ENCODE measurements at places on chromosomes 3 and 15.

DNA sequence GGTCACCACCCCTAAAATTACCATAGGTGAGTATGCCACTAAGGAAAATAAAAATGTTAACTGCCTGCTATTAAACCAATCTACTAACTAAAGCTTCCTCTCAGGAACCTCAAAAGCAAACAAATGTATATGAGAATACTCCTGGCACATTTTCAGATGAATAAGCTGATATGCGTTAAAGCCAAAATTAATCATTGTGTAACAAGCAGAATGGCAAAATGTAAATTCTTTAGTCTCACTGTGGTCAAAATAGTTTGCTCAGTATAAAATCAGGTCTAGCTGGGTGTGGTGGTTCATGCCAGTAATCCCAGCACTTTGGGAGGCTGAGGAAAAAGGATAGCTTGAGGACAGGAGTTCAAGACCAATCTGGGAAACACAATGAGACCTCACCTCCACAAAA is 53.6 kb downstream of the SUMF1 start:
- DNase-seq: no peak

DNA sequence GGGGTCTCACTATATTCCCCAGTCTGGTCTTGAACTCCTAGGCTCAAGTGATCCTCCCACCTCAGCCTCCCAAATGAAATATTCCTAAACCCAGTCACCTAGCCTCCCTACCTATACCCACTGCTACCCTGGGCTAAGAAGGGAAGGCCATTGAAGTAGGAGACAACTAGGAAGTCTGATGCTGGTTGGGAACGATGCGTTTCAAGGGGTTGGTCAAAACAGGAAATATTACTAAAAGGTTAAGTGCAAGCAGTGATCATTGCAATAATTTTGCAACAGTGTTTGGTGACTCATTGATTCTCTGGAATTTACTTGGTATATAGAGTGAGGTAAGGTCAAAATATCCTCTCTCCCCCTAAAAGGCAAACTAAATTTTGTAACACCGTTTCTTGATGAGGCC is 4.6 kb upstream of the UQCRC1 start:
- no peak for DNase-seq

- DNase-seq: no peak
Observed at GRCh38 chr15:31468911-31469785, 142.5 kb downstream of the KLF13 start.

DNA sequence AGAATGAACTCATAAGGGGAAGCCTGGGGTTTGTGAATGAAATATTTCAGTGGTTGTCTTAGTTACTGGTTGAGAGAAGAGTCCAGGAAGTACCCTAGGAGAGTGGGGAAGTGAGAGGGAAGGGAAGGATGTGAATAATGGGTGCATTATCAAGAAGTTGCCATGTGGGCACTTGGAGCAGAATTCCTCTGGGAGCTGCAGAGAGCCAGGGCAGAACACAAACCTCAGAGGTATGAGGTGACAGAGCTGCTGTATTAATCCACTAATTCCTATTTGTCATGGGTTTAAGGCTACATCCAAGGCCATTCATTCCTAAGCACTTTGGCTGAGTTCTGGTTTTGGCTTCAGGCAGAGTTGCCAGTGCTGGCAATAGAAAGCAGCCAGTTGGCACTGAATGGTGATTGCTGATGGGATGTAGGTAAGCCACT is 29.0 kb downstream of the NDUFB4 start:
- no peak for DNase-seq

- DNase-seq: no peak
Observed at GRCh38 chr3:13301286-13301987, 118.7 kb downstream of the NUP210 start.

DNA sequence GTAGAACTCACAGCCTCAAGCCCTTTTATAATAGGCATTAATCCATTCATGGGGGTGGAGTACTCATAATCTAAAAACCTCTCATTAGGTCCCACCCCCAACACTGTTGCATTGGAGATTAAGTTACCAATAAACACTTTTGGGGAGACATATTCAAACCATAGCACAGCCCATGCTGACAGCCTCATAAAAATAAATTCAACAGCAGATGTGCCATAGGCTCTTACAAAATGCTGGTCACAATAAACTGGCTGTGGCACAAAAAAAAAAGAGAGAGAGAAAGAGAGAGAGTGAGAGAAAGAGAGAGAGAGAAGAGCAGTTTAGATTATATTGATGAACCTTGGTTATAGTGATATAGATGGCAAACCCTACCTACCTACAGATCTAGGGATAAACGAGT is 1000.9 kb downstream of the TUSC7 start:
- DNase-seq: no peak

DNA sequence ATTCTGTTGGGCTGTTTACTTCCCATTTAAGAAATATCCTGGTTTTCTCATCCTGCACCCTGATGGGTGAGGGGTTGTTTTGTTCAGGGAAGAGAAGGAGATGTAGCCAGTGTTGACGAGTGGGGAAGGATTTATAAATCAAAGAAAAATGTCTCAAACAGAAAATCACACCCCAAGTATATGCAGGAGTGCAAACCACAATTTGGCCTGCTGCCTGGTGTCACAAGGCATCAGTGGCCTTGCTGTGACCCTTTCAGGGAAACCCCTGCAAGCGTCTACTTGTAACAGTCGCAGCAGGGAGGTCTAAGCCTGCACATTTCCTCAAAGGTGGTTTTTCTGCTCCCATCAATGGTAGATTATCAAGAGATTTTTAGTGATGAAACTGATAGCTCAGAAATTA is 132.6 kb upstream of the LRRN1 start:
- no peak for DNase-seq

- DNase-seq: no peak
Observed at GRCh38 chr3:168330983-168331382, 235.3 kb upstream of the GOLIM4 start.

- no peak for DNase-seq
Observed at GRCh38 chr3:195537995-195538394, 5.1 kb downstream of the PPP1R2 start.

DNA sequence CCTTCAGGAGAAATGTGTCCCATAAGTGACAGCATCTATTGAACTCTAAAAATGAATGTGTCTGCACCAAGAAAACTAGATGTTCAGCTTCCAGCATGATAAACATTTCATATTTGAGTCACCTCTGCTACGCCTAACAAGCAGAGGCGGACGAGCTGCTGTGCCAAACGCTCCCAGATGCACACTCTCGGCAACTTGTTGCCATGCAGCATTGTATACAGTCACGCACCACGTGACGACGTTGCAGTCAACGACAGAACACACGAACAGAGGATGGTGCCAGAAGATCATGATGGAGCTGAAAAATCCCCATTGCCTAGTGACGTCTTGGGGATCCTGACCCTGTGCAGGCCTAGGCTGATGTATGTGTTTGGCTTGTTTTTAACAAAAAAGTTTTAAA is 137.5 kb downstream of the XXYLT1 start:
- DNase-seq: no peak

- no peak for DNase-seq
Observed at GRCh38 chr3:9271903-9272302, 22.5 kb upstream of the SRGAP3 start.

GRCh38 chr3:151395806-151396205 is 11.3 kb upstream of the P2RY12 start:
- DNase-seq: no peak

DNA sequence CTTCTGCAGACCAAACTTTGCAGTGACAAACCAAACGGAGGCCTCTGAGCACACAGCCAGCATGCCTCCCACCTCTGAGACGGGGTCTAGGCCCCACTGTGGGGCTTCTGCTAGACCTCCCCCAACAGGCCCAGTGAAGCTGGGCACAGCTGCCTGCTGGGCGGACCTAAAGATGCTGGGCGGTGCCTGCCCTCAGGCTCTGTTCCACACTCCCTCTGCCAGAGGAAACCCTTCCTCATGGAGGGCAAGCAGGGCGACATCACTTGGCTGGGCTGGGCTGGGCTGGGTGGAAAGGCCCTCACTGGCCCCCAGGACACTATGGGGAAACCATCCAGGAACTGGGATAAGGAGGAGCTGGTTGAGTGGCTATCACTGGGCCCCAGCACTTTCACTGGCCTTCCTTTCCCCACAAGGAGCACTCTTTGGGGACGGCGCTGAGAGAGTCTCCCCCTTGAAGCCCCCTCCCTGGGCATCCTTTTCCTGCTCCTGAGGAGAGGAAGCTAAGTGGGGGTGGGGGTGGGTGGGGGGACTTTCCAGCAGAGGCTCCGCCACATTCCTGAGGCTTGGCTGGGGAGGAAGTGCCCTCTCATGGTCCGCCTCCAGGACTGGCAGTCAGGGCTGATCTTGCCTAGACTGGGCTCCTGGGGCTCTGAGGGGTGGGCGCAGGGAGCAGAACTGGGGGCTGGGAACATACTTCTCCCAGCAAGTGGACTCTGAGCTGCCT is 98.1 kb upstream of the HACD2 start:
- no peak for DNase-seq
